ENCODE measurements at places on chromosomes 6 and 20.

DNA sequence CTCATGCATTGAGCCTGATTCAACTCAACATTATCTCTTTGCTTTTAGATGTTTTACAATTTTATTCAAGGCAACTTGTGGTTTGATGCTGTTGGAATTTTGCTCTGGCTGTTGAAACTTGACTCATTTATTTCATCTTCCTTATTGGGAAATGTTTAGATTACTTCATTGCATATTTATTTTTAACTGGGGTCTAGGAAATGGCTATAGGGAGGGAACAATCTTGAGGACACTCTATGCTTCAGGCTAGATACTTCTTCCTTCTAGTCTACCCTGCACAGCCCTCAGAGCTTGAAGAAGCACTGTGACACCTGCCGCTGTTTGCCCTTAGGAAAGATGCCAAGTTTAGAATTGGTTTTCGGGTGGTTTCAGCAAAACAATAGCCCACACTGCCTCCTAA is 183.4 kb downstream of the ADGRG6 start:
- DNase-seq: no peak

DNA sequence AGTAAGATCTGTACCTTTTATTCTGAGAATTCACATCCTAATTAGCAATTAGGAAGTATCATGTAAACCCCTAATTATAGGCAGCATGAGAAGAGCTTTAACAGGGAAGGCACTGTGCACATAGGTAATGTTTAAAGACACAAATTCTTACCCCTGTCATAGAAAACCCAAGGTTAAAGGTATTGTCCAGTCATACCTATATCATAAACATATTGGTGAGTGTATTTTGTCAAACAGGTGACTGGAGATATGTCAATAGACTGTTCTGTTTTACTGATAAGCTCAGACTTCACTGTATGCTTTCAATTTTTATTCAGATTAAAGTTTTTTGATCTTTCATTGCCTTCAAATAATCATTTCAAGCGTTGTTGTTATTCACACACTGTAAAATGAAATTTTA is 43.8 kb downstream of the LGSN start:
- DNase-seq: no peak

DNA sequence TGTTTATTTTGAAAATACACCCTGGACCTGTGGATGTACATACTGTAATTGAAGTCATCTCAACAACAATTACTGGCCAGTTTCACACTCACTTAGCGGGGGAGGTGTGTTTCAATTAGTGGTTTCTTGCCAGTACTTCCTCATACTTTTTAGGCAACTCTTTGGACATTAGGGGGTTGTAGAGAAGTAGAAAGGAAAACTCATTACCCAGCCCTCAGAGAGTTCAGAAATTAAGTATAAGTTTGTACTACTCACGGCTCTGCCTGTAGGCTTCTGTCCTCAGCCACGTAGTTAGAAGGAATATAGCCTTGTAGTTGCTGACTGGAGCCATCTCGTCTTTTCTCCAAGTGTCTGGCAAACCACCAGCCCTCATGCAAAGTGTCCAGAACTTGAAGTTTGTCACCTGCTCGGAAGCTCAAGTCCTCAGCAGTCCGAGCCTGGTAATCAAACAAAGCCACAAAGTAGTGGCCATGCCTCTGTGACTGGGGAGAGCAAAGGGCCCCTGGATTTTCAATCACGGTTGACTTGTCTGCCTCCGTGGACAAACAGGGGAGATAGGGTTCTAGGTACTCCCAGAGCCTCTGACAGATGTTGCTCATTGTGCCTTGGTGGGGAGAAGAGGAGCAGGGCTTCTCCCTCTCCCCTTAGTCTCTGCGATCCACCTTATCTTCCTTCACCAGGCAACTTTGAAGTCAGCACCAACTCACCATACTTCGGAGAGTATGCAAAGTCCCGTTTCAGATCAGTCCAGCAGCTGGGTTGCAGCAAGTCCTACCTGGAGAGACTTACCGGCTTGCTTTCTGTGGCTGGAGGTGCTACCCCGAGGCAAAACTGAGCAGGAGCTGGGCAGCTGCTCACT is 749 bp downstream of the FRK start:
- DNase-seq: no peak

GRCh38 chr6:41579088-41579610 is 33.0 kb downstream of the FOXP4 start:
- no peak for DNase-seq

DNA sequence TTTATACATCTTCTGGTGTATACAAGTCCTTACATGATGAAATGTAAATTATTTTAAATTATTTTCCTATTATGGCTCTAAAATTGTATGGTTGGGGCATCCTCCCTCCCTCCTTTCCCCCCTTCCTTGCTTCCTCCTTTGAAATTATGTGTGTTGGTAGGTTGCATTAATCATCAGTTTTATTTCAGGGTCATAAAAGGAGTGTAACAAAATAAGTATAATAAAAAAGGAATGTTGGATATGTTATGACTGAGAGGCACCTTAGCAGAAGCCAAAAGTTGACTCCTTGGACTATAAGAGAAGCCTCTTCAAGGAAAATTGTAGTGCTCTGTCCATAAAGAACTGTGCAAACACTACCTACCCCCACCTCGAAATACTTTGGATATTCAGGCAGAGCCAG is 46.6 kb upstream of the PTPRK start:
- DNase-seq: no peak

DNA sequence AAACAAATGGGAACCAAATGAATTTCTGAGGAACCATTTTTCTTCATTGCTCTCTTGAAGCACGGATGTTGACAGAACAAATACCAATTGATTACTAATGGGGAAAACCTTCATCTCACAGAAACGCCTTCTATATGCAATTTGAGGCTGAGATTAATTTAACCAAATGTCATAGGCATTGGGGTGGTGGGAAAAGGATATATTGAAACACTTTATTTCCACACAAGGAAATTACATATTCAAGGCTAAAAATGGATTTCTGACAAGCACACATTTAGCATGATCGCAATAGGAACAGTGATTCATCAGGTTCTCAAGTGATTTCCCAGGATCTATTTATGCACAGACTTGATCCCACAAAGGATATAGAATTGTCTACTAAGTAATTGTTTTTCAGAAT is 88.9 kb downstream of the COL12A1 start:
- DNase-seq: no peak

DNA sequence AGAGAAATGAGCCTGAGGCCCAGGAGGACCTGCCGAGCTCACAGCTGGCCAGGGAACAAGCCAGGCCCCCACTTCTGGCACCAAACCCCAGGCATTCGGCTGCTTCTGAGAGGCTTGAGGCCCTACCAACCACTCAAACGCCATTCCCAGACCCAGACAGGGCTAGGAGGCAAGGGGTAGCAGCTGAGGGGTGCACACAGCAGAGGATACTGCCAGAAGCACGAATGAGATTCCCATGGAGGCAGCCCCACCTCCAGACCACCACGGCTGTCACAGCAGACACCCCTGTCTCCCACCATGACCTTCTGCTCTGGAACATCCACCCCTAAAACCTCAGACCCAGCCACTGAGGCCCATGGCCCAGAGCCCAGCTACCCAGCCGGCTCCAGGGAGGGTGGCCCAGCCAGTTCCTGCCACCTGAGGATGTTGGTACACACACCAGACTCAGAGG is 36.1 kb downstream of the NTSR1 start:
- DNase-seq: no peak

DNA sequence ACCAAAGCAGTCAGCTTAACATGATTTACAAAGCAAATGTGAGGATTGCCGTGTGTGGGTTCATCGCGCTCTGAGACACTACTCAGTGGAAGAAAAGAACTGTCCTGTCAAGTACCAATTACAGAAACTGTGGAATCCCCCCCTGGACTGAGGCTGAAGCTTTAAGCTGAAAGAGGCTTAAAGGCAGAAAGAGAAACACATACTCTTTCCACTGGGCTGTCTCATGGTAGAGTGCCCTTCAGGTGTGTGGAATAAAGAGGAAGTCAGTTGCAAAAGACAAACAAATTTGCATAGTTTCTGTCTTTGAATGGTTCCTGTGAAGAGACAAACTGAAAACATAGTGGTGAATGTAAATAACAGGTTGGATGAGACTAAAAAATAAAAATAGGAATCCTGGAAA is 560.4 kb upstream of the SYNCRIP start:
- no peak for DNase-seq

GRCh38 chr6:139370999-139371345 is 3.5 kb downstream of the CITED2 start:
- no peak for DNase-seq

GRCh38 chr20:18788021-18788420 is 25.6 kb upstream of the SCP2D1 start:
- DNase-seq: no peak

DNA sequence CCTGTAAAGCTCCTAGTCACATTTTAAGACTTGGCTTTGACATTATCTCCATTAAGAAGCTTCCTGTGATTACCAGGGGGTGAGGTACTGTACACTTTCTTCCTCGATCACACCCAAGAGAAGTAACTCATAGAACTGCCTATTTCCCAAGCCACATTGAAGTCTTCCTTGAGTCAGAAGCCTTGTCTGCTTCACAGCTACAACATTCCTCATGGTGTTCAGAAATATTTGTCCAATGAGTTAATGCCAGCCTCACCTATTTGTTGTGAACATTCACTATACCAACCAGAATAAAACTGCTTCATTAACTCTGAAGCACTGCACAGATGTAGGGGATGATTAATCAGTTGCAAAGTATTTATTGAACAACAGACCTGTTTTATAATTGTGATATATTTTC is 622.3 kb downstream of the PTPRT start:
- DNase-seq: no peak

DNA sequence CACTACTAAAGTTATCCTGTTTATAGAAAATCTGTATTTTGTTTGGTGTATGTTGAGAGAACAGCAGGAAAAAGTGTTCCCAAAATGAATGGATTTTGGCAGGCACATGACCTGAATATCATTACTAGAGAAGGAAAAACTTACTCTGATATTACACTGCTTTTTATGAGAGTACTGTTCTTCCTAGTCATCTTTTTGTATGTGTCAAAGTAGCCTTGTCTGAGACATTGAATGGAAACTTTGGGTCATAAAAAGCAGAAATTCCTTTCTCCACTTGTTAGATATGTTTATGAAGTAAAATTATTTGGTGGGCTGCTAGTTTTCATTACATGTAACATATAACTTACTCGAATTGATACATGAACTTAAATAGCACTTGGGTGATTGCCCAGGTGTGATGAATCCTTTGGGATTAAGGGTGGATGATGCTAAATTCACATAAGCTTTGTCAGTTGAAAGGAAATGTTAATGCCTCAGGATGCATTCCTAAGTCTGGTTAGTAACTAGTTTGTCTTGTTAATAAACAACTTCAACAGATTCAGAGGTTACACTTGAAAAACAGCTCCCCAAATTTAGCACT is 206.7 kb downstream of the CENPW start:
- DNase-seq: no peak

- DNase-seq: no peak
Observed at GRCh38 chr6:133240511-133241085, 559 bp upstream of the EYA4 start.

GRCh38 chr6:117346142-117346930 is 79.4 kb downstream of the ROS1 start:
- no peak for DNase-seq

DNA sequence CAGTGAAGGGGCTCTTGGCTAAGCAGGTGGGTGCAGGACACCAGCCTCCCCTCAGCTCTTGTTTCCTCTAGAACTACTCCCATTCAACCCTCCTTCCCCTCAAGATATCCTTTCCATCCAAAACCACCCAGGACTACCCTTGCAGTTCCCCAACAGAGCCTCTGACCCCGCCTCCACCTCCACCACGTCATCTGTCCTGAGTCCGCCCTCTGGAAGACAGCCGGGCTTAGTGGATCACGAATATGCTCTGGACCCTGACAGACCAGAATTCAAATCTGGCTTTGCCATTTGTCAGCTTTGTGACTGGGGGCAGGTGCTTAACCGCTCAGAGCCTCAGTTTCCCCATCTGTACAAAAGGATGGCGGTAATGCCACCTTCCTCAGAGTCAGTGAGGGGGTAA is 31.4 kb downstream of the TFEB start:
- DNase-seq: no peak

GRCh38 chr20:62969179-62969760 is 16.8 kb downstream of the SLC17A9 start:
- DNase-seq: no peak

DNA sequence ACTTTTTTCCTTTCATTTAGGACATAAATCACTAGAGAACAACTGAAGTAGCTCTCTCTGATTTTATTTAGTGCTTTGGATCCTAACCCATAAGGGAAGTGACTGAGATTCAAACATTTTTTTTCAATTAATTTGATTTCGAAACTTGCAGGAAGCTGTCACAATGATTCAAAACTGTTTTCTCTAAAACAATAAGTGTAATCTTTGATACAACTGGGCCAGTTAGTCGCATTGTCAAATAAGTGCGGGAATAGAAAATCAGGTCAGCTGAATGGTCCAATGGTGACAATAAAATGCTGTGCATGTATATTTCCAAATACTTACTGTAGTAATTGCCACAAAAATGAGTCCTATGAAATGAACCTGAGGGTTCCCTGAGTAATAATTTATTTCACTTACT is 930.8 kb downstream of the TFAP2A start:
- DNase-seq: no peak

- no peak for DNase-seq
Observed at GRCh38 chr6:104955491-104955890, 1.4 kb upstream of the LIN28B start.

All from stimulated activated CD4-positive, alpha-beta T cell treated with anti-CD3 and anti-CD28 coated beads, Interleukin-1b, Interleukin-23, amount 100 ng/mL, for 1 hour (primary cell).